ENCODE measurements at places on chromosomes 3 and 15.
A peak's percentile ranks its signal among the peaks of the same experiment; 100 is the strongest.

GRCh38 chr3:15284121-15284889 lies 48.1 kb downstream of the SH3BP5 start:
- DNase-seq = no peak

- DNase-seq = peak; percentile 15
Observed at GRCh38 chr15:47820747-47821319, 103.5 kb downstream of the SEMA6D start.

DNA sequence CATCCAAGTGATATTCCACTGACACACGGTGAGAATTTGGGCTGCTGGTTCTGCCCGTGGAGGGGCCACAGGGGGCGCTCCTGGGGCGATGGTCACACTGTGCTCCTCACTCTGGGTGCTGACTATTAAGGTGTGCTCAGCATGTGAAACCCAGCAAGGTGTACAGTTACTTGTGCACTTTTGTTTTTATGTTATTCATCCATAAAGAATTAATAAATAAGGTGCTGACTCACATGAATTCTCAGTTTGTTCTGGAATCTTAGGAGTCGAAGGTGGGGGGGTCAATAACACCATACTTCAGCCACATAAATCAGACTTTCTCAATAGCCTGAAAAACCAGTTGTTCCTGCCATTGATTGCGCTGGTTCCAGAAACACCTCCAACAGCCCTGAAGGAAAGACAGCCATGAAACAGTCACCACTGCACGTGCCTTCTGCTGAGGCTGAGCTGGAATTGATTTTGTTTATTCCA lies 53.5 kb upstream of the SPATA12 start:
- no peak for DNase-seq

GRCh38 chr3:117545484-117545883 lies 835.9 kb downstream of the TUSC7 start:
- no peak for DNase-seq

- no peak for DNase-seq
Observed at GRCh38 chr3:13559764-13560525, 11.0 kb downstream of the FBLN2 start.

GRCh38 chr3:119099785-119100184 lies 46.2 kb upstream of the TEX55 start:
- no peak for DNase-seq

- DNase-seq = no peak
Observed at GRCh38 chr15:31302778-31303725, 23.6 kb upstream of the KLF13 start.

- no peak for DNase-seq
Observed at GRCh38 chr15:89026167-89026566, 62.1 kb upstream of the ABHD2 start.

DNA sequence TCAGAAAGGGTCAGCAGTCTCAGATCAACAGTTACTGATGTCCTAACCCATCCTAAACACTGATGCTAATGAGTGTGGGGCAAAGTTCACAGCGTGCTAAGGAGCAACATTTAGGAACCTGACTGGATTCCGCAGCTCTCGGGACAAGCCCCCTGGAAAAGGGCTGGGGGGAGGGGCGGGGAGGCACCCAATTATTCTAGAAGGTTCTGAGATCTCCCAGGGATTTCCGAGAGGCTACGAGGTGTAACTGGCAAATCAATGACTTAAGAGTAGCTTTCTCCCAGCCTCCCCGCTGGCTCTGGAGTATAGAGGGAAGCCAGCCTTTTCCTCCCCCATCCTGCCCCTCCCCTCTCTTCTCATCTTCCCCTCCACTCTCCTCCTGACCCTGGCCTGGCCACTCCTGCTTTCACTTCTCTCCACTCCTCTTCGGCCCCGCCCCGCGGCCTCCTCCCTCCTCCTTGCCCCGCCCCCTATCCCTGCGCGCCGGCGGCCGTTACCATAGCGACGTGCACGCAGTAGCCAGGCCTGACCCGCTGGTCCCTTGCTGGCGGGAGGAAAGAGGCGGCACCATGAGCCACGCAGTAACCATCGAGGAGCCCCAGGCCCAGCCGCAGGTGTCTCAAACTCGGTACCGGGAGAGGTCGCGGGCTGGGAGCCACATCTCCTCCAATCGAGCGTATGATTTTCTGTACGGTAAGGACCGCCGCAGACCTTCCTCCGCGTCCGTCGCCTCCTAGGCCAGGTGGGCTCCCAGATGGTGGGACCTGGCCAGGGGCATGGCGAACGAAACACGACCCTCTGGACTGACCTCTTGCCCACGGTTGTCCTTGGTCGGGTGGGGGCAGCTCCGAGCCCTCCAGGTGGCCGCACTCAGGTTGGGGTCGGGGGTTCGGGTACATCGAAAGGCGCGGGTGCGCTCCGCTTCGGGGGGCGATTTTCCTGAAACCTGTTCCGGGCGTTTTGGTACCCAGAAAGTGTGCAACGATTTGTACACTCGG lies at the start of gene CFAP91:
Gene CFAP91 (plus strand): TSS at position 493 of the 998 bp plus-strand sequence. CDS start 77 bp downstream, at position 570.
- peak; percentile 79 for DNase-seq

DNA sequence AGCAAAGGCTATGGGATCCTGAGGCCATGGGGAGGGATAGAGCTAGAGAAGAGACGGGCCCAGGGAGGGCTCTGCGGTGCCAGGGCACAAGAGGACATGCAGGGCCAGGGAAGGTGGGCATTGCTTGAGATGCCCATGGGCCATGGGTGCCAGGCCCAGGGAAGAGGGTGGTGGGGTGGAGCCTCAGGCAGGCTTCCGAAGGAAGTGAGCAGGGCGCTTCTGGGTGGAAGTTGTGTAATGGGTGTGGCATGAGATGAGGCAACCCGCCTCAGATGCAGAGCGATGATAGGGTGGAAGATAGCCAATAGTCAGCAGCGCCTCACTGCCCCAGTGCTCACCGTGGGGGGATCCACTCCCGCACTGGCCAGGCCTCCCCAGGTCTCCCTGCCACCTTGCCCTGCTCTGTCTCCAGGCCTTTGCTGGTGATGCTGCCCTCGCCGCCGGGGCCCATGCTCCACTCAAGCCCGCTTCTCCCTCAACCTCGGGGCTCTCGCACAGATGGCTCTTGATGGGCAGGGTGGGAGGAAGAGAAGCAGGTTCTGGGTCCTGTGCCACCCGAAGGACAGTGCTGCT lies 51.4 kb downstream of the DNAJB8 start:
- DNase-seq = no peak

DNA sequence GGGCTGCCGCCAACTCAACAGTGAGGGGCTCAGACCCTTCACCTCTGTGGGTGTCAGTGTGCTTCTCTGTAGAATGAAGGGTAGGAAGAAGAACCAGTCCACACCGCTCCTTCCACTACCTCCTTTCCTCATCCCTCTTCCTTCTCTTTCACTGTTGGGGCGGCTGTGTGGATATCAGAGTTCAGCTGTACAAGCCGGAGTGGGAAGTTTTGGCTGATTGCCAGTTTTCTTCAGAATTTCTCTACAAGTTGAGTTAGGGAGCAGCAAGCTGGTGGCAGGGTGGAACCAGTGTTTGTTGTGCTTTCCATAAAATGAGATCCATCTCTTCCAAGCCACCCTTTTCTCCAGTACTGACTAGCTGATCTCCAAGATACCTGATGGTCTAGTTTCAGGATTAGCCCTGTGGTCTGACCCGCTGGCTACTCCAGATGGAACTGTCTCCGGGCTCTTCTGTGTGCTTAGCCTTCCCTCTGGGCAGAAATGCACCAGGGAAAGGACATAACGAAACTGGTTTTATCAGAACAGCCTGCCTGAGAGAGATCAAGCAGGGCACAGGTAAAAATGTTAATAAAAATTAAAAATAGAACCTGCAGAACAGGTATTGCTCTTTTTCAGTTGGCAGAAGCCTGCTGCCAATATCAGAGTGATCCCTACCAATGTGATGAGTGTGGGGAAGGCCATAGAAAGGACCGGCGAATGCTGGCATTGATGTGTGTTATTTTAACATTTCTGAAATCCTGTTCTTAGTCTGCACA lies 169.9 kb upstream of the TSC22D2 start:
- DNase-seq = no peak

DNA sequence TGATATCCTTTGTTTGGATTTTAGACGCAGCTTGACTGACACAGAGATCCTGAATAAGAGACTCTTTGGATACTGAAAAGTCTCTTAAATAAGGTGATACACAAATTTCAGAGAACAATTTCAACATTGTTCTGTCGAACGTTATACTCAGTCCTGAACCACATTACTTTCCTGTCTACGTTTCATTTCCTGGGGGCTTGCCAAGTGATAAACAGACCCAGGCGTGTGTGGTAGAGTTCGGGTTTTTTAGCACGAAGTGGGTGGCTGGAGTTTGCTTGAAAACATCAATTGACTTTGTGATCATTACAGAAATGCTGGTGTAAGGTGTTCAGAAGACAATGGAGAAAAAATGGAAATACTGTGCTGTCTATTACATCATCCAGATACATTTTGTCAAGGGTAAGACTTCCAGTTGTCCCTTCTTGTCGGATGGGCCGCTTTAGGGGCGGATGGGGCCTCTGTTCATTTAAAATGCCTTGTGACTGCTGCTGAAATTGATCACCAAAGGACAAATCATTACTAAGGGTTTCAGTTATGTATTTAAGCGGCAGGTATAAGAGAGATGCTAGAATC lies at the start of gene CD96:
Gene CD96 (plus strand): TSS at position 287 of the 573 bp plus-strand sequence. CDS start 52 bp downstream, at position 339.
- DNase-seq = no peak

DNA sequence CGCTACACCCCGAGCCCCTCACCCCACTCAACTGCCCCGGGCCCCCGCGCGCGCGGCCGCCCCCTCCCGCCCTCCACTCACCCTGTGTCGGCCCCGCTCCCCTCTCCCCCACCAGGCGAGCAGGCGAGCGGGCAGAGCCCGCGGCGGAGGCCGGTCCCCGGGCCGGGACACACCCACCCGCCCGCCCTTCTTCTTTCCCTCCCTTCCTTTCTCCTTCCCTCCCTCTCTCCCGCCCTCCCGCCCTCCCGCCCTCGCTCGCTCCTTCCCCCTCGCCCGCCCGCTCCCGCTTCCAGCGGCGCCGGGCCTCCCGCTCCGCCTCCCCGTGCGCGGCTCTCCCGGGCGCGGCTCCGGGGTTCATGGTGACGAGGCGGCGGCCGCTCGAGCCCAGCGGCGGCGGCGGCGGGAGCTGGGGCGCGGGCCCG lies at the start of gene CTDSPL:
Gene CTDSPL (plus strand): TSS at position 261 of the 422 bp plus-strand sequence. CDS start 320 bp downstream, outside the sequence.
- DNase-seq = peak; percentile 18

DNA sequence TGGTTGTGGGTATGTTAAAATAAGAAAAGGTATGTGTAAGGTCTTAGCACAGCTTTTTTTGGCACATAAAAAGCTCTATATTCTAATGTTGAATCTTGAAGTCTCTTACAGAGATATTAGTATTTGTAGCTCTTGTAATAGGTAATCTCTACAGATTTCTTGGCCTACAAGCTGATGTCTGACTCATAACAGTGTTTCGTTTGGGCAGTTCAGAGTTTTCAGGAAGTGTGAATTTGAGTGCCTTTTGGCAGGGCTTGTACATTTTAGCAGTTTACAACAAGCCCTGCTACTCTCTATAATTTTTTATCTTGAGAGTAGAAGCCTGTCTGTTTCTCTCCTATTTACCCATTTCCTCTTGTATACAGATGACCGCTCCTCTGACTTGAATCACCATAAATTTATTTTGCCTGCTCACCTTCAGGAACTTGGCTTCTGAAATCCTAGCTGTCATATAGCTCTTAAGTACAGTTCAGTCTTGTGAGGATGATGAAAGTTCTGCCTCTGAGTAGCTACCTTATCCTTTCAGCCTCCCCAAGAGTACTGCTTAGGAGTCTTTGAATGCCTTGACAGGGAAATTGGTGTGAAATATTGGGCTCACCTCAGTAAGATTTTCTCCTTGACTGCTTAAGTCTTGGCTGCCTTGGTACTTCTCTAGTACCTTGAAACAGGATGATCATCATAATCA lies 419.9 kb upstream of the RARB start:
- no peak for DNase-seq

- DNase-seq = no peak
Observed at GRCh38 chr15:51931016-51931415, 40.6 kb downstream of the LEO1 start.

DNA sequence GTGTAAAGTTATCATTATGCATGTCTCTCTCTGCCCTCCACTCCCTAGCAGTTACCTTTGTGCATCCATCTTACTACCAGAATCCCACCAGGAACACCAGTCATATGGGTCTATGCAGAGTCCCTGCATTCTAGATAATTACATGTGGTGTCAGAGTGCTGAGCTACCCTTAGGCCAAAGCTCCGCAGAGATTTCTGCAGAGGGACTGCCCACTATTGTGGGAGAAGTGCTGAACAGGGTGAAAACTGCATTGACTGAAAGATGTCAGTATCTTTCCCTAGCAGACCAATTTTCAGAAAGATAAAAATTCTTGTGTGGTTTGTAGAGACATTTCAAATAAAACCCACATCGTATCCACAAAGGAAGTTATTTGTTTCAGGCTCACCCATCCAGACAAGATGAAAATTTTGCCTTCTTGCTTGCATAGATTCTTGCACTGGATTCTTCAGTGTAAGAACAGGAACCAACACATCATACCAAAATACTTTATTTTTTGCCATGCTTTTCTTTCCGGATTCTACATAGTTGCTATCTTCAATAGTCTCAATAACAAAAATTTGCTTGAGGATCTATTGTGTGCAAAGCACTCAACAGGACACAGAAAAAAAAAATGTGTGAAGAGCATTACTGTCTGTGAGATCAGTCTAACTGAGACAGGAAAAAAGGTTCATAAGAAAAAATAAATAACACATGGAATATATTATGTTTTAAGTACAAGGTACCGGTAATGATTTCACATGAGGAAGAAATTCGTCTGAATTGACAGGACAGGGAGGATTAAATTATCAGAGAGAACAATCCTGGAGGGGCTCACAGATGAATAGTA lies 32.0 kb upstream of the CCDC80 start:
- DNase-seq = no peak

GRCh38 chr15:41493902-41494189 lies 172 bp downstream of the ITPKA start:
- DNase-seq = no peak

GRCh38 chr3:107268469-107268868 lies 108.8 kb upstream of the CCDC54 start:
- no peak for DNase-seq

DNA sequence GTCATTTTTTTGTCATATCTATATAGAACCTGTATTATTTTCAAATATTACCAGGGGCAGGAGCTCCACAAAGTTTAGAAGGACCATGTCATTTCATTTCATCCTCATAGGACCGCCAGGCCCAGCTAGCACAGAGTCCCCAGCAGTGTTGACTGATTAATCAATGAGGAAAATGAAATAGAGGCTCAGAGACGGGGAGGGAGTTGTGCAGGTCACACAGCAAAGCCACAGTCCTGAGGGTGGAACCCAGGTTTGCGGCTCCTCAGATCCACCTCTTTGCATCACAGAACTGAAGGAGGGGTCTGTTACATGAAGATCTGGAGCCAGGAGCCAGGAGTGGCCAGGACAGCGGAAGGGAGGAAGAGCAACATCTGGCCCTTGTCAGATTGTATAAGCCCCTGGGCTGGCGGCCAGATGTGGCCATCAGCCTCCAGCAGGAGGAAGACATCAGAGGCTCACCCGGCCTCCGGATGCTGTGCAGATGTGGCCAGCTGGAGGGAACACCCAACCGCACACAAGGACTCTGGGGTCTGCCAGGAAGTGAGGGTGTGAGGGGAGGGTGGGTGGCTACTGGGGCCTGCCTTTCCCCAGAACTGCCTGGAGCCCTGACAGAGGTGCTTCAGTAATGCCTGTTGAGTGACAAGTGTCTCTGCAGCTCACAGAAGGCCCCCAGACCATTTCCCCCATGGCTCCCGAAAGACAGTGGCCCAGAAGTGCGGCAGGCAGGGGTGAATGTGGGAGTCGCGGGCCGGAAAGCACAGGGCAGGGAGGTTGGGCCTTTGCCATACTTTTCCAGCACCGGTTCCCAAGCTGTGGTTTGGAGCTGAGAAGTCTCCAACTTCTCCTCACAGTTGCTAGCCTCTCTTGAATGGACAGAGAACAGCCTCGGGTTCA lies 21.3 kb downstream of the EFCC1 start:
- DNase-seq = no peak
